ENCODE measurements at places on chromosomes 3 and 15. TPM values are rescaled to one million over a fixed set of nuclear protein-coding genes. Genes with fewer than 3 reads are reported as not detected.

DNA sequence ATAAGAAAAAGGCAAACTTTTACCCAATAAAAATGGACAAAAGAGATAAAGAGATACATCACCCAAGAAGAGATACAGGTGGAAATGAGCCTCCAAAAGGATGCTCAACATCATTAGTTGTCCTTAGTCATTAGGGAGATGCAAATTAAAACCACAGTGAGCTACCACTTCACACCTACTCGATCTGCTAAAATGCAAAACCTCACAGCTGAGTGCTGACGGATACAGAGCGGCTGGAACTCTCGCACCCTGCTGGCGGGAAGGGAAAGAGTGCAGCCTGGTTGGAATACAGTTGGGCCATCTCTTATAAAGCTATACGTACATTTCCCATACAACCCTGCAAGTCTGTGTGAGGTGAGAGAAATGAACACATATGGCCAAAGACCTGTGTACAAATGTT, 78.5 kb upstream of the PRR20G start:
- DNase-seq, result peak; percentile 20

- DNase-seq, result no peak
Observed at GRCh38 chr15:57255751-57256341, 120.5 kb upstream of the CGNL1 start.

GRCh38 chr15:39781967-39782302, 706 bp downstream of the FSIP1 start:
- peak; percentile 17 for DNase-seq

- DNase-seq, result no peak
Observed at GRCh38 chr3:99862208-99862607, 44.5 kb downstream of the CMSS1 start.

GRCh38 chr15:83178869-83179325, 28.7 kb downstream of the HDGFL3 start:
- DNase-seq, result no peak

Gene ZNF860
- total RNA-seq, result 1.9 TPM

GRCh38 chr3:138842483-138843188, 7.9 kb upstream of the PIK3CB start:
- no peak for DNase-seq

GRCh38 chr3:187677604-187678003, 7.4 kb upstream of the SST start:
- DNase-seq, result no peak

Gene ARHGEF3
- 29.4 TPM for total RNA-seq

Gene FOXL2
- total RNA-seq, result 0.41 TPM

Gene CHL1
- 69.0 TPM for total RNA-seq

DNA sequence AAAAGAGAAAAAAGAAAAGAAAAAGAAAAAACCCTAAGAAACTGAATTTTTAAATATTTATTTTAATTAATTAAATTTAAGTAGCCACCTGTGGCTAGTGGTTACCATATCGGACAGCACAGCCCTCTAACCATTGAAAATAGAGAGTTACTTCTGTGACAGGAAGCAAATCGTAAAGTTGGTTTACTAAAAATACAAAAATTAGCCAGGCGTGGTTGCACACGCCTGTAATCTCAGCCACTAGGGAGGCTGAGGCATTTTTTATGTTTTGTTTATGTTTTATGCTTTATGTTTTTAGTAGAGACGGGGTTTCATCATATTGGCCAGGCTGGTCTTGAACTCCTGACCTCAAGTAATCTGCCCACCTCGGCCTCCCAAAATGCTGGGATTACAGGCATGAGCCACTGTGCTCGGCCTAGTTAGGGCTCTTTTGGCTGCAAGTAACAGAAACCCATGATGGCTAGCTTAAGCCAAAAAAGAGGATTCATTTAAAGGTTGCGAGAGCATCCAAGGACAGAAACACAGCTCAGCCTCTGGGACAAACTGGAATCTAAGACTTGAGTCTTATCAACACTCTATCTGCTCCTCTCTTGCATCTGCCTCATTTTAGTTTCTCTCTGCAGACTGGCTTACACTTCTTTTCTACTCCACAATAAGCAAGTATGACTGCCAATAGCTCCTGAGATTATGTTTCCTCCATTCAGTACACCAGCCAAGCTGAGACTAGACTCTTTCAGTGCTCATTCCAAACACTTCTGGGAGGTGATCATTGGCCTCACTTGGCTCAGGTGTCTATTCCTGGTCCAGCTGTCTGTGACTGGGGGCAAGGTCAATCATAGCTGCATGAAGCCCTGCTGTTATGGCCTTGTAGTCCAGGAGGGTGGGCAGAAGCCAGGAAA, 6.8 kb upstream of the SKIL start:
- no peak for DNase-seq

GRCh38 chr3:16148783-16149182, 25.7 kb upstream of the GALNT15 start:
- peak; percentile 82 for DNase-seq

Gene CKMT1A
- total RNA-seq, result 0.31 TPM

GRCh38 chr15:74780523-74781430, 1.1 kb upstream of the CSK start:
- DNase-seq, result no peak

- no peak for DNase-seq
Observed at GRCh38 chr3:141126661-141127343, 75.7 kb downstream of the SPSB4 start.

DNA sequence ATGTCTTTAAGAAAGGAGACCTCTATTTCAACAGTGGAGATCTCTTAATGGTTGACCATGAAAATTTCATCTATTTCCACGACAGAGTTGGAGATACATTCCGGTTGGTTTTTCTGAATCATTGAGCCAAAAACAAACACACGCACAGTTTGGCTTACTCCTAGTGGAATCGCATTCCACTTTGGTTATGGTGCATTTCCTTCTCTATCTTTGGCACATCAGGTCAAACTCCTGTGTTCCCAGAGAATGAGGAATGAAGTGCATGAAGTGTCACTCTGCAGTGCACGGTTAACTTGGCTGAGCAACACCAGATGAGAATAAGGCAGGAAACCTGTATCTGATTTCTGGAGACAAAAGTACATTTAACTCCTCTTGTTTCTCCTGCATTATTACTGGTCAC, 38.5 kb downstream of the HDC start:
- no peak for DNase-seq

Gene CDCP1
- total RNA-seq, result 8.1 TPM

DNA sequence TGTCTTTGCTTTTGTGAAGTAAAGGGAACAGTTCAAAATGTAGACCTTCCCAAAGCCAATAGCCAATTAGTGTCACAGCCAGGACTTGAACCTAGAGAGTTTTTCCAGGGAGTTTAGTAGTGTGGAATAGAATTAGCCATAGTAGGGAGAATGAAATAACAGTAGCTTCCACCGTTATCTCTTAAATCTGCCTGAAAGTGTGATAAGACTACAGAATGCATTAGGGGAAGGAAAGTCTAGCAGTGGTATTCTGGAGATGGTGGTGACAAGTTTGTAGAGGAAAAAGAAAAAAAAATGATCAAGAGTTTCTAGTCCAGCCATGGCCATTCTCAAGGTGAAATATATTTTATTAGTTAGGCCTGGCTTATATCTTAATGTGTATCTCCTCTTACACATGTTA, 13.8 kb downstream of the ATP11B start:
- DNase-seq, result no peak

DNA sequence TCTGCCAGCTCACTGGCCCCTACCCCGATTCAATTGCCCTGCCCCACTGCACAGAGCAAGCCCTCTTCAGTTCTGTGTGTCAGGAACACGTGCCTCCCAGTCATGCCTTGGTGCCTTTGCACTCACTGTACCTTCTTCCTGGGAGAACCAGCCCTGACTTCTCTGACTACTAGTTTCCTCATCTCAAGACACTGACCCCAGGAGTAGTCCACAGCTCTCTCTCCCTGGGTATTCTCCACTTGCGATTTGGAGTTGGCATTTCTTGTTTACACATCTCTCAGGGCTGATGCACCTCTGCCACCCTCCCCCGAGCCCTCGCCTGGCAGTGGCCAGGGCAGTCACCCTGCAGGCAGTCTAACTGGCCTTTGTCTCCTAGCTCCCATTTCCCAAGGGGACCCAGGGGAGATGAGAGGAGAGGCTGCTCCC, 5.7 kb downstream of the CISH start:
- no peak for DNase-seq

Gene ILDR1
- total RNA-seq, result 1.7 TPM

GRCh38 chr15:71691458-71692417, 118.6 kb upstream of the NR2E3 start:
- peak; percentile 86 for DNase-seq

GRCh38 chr15:80693682-80694610, 1.2 kb upstream of the ABHD17C start:
- DNase-seq, result peak; percentile 60

GRCh38 chr3:38454178-38454883, 641 bp downstream of the ACVR2B start:
- DNase-seq, result peak; percentile 47

GRCh38 chr15:33834892-33835743, 133.2 kb upstream of the CHRM5 start:
- DNase-seq, result no peak

Gene C3orf52
- 4.2 TPM for total RNA-seq

DNA sequence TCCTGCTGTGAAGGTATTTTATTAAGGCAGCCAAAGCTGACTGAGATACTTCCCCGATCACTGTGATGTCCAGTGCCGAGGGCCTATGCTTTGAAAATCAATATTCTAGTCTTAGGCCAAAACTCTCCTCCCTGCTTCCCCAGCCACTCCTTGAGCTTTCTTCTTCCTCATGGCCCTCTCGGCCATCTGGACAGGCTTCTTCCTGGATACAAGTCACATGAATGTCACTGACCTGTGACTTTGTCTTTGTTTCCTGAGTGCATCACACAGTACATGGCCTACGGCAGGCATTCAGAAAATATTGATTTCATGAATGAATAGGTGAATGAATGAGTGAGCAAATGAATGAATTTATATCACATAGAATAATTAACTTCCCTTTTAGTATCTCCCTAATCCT, 24.6 kb upstream of the HES1 start:
- DNase-seq, result no peak

Gene HCN4
- total RNA-seq, result not detected

DNA sequence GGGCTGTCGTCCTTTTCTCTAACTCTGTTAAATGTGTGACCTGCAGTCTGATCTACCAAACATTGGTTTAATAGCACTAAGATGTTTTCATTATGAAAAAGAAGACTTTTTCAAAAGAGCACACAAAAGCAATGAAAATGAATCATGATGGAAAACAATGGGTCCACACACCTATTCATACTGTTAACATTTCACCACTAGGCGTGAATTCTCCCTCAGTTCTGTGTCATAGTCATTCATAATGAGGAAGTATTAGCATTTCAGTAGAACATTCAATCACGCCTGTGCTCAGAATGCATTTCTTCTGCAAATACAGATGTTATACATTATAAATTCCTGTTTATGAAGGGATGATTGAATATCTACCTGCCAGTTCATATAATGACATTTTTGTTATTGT, 35.9 kb downstream of the EIF4E3 start:
- DNase-seq, result no peak

DNA sequence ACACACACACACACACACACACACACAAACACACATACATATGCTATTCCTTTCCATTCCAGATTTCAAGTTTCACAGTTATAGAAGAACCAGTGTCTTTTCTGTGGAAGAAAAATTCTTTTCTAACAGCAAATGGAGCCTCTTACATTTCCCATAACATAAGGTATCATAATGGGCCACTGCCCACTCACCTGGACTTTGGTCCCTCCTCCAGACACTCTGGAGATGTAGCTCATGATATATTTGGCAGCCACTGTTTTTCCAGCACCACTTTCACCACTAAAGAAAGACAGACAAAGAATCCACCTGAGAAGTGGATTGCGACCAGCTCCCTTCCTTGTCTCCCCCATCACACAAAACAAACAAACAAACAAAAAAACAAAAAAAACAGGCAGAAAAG, 29.8 kb downstream of the LDHAL6B start:
- DNase-seq, result no peak

- DNase-seq, result no peak
Observed at GRCh38 chr15:70451821-70452653, 311.3 kb downstream of the UACA start.

Gene ATP13A5
- total RNA-seq, result 0.31 TPM

Gene DUOXA1
- total RNA-seq, result 22.2 TPM

Gene A4GNT
- not detected for total RNA-seq

Gene MYZAP
- 3.5 TPM for total RNA-seq

Gene ULK4
- 22.2 TPM for total RNA-seq

GRCh38 chr3:45487508-45487907, 99.1 kb downstream of the LARS2 start:
- no peak for DNase-seq

Gene ZNF80
- total RNA-seq, result not detected
